ENCODE measurements at places on chromosomes 6 and 20.

DNA sequence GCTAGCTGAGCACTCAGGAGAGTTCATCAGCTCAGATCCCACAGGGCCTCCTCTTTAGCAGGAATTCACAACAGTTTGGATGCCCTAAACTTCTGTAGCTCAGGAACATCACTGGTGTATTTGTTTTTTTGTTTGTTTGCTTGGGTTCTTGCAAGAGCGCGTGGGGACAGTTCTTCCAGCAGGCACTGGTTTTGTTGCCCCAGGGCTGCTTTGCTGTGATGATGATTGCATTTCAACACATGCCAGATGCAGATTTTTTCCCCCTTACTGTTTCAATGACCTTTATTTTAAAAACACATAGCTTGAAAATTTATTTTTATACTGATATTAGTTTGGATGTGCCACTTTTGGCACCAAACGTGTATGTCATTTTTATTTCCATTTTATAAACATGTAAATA, 77.1 kb downstream of the DHX35 start:
- DNase-seq, result no peak

DNA sequence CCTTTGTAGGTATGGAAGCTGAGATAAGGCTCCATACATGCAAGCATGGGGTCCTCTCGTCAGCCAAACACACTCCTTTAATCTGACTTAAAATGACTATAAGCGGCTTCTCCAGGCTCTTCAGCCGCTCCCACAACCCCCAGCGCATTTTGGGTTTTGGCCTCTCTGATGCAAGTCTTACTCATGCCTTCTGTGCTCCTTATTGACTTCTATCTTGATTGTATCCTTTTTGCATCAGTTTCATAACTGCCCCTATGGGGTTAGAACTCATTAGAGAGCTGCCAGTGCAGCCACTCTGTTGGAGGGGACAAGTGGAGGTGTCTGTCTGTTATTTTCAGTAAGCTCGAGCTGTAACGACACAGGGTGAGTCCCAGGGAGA, 70.1 kb upstream of the TAB2 start:
- DNase-seq, result no peak

GRCh38 chr6:1963596-1963995, 281.8 kb downstream of the GMDS start:
- DNase-seq, result no peak

GRCh38 chr20:22675341-22675740, 91.0 kb upstream of the FOXA2 start:
- no peak for DNase-seq

DNA sequence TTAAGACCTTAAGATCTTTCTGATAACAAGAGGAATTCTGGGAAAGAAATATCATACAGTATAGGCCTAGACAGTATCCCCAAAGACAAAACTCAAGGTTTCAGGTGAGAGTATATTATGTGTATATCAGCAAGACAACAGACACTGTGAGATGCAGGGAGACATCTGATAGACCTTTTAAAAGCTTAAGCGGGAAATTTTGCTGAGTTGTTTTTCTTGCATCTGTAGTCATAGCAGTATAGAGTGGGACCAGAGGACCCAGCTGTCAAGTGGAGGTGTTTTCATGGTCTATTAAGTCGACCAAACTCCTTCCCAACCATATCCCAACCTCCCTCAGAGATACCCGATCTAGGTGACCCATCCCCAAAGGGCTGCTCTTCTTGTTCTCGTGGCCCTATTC, 98.1 kb upstream of the THEMIS start:
- DNase-seq, result no peak

DNA sequence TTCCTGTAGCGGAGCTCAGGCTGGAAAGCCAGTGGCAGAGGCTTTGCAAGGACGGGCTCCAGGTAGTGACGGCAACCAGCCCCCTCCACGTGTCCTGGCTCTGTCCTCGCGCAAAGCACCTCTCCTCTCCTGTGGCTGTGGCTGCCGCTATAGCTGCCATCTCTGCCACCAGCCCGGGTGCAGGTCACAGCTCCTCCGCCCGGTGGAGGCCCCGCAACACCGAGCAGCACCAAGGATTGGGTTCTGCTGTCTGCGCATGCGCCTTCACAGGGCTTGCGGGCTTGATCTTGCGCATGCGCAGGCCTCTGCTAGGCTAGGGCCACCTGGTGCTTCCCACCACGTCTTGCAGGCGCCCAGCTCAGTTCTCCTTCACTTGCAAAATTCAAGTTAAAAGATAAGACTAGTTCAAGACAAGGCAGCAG, 625.4 kb downstream of the QKI start:
- DNase-seq, result no peak

GRCh38 chr20:63691711-63692435, 4.6 kb upstream of the TNFRSF6B start:
- DNase-seq, result no peak

- no peak for DNase-seq
Observed at GRCh38 chr6:166908811-166909210, 47.5 kb downstream of the RNASET2 start.

DNA sequence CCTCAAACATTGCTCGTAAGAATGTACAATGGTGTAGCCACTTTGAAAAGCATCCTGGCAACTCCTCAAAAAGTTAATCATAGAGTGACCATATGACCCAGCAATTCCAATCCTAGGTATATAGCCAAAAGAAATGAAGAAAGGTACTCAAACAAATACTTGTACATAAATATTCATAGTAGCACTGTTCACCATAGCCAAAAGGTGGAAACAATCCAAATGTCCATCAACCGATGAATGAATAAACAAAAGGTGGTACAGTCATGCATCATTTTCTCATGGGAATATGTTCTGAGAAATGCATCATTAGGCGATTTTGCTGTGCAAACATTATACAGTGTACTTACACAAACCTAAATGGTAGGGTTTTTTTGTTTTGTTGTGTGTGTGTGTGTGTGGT, 74.4 kb upstream of the TBC1D7 start:
- no peak for DNase-seq

DNA sequence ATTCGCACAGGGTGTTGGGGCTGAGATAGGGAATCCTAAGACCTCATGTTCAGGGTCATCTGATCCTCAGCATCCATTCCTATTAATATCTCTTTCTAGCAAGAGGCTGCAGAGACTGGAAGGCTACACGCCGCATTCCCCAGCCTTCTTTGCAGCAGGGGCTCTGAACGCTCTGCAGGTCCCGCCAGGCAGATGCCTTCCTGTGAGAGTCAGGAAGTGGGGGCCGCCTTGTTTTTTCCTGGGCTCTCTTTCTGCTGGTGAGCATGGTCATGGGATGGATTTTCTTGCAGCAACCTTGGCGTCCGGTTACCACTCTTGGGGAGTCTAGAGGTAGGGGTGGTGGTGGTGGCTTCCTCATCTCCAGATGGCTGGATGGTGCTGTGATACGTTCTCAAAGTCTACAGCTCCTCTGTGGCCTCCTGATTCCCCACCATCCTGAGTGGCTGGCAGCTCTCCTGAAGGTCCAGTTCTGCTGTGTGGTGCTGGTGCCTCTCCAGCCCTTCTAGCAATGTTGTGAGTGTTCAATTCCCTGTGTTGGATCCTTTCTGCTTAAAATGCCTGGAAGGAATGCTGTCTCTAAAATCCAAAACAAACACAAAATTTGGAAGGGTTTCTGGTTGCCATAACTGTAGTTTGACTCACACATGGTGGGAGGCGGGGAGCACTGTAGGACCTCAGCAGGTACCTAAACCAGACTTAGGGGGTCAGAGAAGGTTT, 111.9 kb downstream of the CEBPB start:
- DNase-seq, result no peak

DNA sequence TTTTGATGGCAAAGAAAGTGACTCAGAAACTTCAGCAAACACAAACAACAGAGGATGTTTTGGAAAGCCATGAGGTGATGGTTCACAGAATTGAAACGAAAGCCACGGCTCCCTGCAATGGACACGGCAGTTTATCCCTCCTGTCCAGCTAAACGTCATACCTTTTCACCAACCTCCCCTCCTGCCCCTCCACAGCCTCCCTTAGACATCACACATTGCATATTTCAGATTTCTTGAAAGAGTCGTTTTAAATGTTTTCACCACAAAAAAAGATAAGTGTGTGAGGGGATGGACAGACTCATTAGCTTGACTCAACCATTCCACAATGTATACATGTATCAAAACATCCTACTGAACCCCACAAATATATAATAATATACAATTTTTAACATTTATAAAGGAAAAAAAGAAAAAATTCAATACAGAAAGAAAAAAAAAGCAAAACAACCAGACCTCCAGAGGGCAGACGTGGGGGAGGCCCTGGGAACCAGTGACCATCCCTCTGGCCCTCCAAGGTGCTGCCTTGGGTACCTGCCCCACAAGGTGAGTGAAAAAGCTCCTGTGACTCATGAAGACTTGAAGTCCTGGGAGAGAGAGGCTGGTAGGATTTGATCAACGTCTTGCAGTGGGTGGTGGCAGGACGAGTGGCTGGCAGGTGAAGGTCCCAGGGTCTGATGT, 117.2 kb upstream of the THBS2 start:
- no peak for DNase-seq

DNA sequence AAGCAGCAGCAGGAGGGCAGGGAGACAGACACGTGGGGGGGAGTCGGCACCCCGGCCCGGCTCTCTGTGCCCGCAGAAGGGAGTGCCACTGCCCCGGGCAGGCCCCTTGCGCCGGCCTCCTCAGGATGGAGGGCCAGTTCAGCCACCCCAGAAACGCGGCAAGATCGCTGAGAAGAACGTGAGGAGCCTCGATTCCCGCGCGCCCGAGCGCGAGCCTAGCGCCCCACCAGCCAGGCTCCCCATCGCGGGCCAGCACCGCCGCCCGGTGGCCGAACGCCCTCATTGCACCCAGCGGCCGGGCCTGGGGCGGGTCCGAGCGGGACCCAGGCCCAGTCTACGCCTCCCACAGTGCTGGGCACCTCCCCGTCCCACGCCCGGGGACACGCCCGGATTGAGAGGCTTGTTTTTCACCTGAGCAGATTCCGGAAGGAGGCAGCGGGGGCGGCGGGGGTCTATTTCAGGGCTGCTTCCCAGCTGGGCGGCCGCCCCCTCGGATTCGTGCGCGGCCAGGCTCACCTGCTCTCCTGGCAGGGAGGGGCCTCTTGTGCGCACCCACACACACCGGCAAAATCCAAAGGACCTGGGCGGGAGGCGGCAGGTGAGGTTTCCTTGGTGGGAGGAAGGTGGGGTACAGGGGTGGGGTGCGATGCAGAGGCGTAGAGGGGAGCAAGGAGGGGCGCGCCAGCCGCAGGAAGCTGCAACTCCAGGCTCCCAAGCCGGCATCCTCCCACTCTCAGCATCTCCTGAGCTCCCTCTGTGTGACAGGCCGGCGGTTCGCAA, 9.0 kb upstream of the GRM4 start:
- peak; percentile 36 for DNase-seq

- no peak for DNase-seq
Observed at GRCh38 chr20:50295762-50296449, 105.3 kb downstream of the CEBPB start.

GRCh38 chr6:107656401-107656800, 166.5 kb downstream of the SOBP start:
- no peak for DNase-seq

GRCh38 chr20:46175127-46175494, 57.0 kb downstream of the CD40 start:
- DNase-seq, result no peak

DNA sequence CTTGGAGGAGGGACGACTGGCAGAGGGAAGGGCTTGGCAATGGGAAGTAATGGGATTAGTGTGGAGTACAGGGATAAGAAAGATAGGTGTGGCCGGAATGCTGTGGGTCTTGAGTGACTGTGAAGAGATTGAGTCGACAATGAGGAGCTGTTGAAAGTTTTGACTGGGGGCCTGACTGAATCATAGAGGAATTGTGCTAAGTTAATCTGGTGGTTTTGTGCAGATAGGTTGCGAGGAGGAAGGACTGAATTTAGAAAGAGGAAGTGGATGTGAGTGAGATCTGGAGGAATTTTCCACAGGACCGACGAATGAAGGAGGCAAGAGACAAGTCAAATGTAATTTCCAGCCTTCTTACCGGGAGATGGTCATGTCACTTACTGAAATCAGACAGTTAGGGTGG, 143.9 kb upstream of the RALGAPA2 start:
- no peak for DNase-seq

GRCh38 chr6:135658481-135658880, 160.9 kb upstream of the AHI1 start:
- DNase-seq, result no peak

DNA sequence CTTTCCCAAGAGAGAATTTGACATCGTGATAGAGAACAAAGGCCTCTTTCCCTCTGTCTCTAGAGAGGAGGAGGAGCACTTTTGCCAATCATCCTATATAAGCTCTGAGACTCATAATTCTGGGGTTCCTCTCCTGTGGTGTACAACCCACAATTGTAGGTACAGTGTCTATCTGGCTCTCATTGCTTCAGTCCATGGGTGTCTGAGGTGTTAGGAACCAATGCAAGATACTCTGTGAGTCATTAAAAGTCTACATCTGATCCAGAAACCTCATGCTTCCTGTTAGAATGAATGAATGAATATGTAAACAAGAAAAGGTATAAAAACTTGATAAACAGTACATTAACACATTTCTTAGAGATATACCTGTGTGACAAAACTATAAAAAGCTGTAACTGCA, 356.7 kb downstream of the QKI start:
- DNase-seq, result no peak

All from activated CD4-positive, CD25-positive, alpha-beta regulatory T cell (primary cell).